CD4-positive, alpha-beta T cell treated with Interleukin-17A for 4 hours (primary cell): ENCODE measurements at places on chromosomes 13 and 19.

DNA sequence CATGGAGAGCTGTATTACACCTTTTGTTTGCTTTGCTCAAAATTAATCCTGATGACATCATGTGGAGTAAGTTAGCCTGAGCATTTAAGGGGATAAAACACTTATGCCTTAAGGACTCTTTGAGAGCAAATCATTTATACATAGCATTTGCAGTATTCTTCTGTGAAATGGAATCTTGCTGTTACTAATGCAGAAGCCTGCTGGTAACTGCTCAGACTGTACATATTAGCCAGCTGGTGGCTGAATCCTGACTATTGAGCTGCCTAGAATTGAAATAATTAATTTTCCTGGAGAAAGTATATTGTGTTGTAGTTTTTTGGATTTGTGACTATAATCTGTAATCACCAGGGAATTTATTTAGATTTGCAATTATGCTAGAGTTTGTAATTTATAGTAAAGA, 363.2 kb downstream of the GPC6 start:
- no peak for DNase-seq

GRCh38 chr19:5292822-5293611, 47.6 kb downstream of the PTPRS start:
- peak; percentile 75 for DNase-seq

DNA sequence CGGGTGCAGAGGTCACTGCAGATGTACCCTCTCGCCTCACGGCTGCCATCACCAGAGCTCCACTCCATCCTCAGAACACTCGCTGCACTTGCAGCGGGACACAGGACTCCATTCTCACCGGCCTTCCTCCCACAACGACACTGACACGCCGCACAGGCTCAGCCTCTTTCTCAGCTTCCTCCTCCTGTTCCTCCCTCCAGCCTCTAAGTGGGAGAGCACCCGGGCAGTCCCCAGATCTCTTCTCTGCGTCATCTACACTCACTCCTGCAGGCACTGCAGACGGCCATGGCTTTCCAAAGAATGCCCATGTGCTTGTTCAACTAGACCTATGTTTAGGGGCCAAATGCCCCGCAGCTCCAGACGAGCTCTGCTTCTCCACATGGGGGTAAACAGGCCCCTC, 14.3 kb upstream of the FKRP start:
- DNase-seq, result no peak

- DNase-seq, result no peak
These were observed 183.2 kb downstream of the GPC6 start for GRCh38 chr13:93409816-93410215.

GRCh38 chr13:62483774-62484173, 1068.1 kb upstream of the PCDH20 start:
- DNase-seq, result no peak

DNA sequence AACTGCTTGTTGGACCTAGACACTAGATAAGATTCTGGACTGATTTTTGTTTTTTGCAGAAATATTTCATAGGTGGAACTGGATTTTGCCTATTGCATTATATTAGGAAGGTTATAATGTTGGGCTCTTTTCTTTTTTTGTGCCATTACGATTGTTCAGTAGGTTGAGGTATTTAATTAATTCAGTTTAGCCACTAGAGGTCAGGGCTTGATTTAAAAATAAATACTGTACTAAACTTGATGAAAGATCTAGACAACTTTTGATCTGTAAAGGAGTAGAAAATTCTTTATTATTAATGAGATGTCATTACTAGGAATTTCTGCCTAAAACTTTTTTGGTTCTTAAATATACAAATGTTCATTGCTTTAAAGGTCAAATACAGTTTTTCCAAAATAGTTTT, 15.2 kb upstream of the SUPT20H start:
- no peak for DNase-seq

GRCh38 chr13:109351236-109351635, 435.1 kb downstream of the IRS2 start:
- no peak for DNase-seq

DNA sequence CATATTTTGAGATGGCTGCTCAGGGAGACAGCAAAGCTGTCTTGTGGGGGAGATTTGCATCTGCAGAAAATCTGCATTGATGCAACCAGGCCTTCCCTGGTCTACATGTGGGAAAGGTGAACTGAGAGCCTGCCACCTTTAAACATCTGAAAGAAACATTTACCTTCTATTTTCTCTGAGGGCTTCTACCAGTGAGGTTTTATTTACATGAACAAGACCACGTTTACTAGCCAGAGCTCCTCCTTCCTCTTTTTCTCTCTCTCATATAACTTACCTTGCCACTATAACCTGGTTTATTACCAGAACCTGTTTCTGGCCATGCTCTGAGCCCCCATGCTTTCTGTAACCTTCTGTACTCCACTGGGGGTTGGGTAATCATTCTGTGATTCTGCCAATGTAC, 14.4 kb upstream of the RUBCNL start:
- DNase-seq, result no peak

GRCh38 chr13:113468472-113469201, 15.3 kb upstream of the ADPRHL1 start:
- DNase-seq, result no peak

GRCh38 chr13:43446126-43446525, 340.6 kb downstream of the ENOX1 start:
- no peak for DNase-seq

DNA sequence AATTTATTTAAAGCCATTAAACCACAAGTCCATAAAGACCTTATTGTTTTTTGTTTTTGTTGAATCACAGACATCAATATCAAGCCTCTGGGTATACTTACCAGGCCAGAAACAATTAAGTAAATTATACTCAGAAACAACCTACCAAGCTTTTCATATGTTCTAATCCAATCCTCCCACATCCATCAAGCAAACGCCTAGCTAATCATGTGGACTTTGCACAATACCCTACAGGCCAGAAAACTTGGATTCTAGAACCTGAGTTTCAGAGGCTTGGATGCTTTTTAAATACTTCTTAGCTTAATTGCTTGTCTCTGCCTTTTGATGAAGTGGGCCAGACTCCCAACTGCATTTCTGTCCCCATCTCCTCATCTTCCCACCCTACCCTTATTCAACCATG, 39.9 kb downstream of the TGDS start:
- DNase-seq, result no peak

GRCh38 chr13:113552079-113552478, 32.5 kb upstream of the TFDP1 start:
- DNase-seq, result no peak

DNA sequence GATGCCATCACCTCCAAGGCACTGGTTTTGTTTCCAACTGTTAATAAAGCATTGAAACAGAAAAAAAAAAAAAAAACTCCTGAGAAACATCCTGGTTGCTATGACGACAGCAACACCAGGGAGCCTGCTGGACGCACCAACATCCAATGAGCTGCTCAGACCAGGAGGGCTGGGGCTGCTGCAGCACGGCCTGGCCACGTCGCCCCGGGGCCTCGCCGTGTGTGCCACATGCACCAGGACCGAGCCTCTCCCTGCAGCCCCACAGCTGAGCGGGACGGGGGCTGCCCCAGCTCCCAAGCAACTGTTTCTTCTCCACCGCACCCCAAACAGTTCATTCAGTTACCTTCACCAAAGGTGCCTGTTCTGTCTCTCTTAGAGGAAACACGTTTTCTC, 54.5 kb downstream of the RASA3 start:
- DNase-seq, result peak; percentile 1

- no peak for DNase-seq
These were observed 153.7 kb upstream of the VSTM2B start for GRCh38 chr19:29372091-29372415.

DNA sequence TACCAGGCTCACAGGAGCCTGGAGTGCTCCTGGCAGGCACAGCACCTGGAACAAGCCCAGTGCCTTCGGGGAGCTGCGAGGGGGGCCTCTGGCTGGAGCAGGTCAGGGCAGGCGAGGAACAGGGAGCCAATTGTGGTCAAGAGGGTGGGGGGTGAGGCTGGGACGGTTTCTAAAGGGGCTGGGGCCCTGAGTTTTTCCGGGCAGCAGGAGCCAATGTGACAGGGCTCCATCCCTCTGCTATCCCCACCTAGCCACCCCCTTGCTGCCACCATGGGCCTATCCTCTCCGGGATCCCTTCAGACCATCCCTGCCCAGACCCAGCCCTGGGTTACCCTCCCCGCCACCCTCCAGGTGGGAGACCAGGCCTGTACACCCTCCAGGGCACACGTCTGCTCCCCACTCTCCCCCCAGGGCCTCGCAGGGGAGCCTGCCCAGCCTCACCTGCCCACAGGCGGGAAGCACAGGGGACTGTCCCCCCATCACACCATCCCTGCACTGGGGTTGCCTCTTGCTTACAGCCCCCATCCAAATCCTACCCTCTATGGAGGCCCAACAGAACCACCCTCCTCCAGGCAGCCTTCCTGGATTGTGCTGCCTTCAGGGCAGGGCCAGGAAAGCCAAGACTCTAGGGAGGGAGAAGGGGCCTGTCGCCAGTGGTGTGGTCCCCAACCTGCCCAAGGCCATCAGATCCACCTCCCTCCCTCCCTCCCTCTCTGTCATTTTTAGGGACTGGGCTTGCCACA, 121.0 kb downstream of the URI1 start:
- no peak for DNase-seq

DNA sequence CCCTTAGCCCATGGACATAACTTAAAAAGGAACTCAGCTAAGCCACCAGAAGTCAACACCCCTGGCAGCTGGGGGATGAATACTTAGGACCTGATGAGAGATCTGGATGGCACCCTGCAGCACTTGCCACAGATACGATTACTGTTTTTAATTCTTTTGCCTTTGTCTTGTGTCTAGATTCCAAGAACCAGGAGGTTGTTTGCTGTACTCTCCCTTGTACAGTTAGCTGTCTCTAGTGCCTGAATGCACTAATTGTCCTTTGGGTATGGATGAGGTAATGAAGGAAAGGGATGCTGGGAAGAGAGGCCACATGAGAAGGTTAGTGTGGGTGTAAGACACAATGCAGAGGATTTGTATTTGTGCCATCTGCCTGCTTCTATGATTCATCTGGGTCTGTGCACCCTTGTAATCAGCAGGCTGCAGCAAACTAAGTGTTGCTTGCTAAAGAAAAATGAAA, 385.8 kb downstream of the KCNRG start:
- DNase-seq, result no peak

GRCh38 chr13:41915081-41915480, 45.8 kb downstream of the VWA8 start:
- no peak for DNase-seq

- no peak for DNase-seq
These were observed 351.3 kb downstream of the SLITRK1 start for GRCh38 chr13:83531022-83531421.

DNA sequence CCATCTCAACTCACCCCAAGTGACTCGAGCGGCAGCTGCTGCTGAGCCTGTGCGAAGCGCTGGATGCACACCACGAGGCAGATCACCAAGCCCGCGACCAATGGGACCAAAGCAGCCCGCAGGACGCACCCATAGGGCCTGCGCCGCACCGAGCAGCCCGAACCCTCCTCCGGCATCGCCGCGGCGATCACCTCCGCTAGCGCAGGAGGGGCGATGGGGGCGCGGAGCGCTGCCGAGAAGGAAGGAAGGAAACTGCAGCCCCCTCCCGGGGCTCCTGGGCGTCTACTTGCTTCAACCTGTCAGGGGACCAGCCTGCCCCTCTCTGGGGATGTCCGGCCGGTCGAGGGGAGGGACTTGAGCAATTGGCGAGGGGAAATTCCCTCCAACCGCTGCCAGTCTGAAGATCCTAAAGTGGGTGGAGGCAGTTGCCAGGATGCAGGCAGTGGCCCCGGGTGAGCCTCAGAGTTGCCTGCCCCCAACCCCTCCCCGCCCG, at the start of gene CD70:
TSS of gene CD70 (minus strand) at position 324 of the 493 bp plus-strand sequence. CDS start at position 176, 148 bp downstream.
- peak; percentile 41 for DNase-seq

GRCh38 chr13:85785205-85785604, 14.0 kb downstream of the SLITRK6 start:
- no peak for DNase-seq

DNA sequence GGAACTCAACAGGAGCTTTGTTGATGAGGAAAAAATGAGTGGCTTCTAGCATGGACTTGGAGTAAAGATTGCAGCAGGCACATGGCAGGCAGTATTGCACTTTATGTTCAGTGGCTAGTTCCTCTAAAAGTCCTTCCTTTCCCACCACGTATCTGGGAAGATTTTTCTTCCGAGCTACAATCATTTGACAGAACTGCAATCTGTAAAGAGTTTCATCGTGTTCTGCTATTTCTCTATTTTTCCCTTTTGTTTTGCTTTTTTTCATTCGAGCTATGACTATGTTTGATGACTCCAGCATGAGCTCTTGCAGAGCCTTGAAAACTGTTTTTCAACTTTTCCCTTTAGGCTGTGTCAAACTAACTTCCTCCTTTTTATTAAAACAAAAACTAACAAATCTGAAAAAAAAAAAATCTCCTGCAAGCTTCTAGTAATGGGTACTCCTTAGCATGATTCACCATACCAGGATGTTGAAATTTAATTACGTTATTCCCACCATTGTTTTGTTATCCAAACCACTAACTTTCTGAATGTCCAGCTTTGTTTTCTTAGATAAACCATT, 12.3 kb downstream of the CLDN10 start:
- no peak for DNase-seq

GRCh38 chr19:2631213-2631821, 71.2 kb downstream of the GNG7 start:
- DNase-seq, result no peak

DNA sequence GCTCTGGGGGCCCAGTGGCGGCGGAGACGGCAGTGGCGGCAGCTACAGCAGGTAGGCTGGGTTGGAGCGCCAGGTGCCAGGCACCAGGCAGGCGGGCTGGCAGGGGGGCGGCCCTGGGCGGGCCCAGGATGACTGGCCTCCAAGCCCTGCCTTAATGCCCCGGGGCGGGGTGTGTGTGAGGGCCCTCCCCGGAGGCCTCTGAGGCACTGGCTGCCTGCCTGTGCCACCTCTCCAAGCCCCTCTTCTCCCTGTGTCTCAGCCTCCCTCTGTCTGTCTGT, at the start of gene KLK11:
TSS of gene KLK11 (minus strand) at position 63 of the 278 bp plus-strand sequence. CDS start 985 bp downstream, outside the sequence.
- no peak for DNase-seq

DNA sequence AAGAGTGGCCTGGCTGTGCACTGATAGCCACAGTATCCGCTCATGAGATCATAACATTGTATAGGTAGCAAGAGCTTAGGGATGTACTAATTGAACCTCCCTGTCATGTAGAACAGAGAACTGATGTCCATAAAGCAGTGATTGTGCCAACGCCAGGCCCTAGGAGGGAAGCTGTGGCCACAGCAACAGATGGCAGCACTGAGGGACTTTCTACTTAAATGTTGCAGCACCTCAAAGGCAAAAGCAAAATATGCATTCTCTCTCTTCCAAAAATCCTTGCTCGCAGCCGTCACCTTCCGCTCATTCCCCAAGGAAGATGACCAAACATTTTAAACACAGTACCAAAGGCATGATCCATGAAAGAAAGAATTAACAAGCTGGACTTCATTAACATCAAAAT, 32.3 kb downstream of the COL4A1 start:
- no peak for DNase-seq
